Fibroblast of skin of back (primary cell): ENCODE measurements at places on chromosomes 4 and X.

DNA sequence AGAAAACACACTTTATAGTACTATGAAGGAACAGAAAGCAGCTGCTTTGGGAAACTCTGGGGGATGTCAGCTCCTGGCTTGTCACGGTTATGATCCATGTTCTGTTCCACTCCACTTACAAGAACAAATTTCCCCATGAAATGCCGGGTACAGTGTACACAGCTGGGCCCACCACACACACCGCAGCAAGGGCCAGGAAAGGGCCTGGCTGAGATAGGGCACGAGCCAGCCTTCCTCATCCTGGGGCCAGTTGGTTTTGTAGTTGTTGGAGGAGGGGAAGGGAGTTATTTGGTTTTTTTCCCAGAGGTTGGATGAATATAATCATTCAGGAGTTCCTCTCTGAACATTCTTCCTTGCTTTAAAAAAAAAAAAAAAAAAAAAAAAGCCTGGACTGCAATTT, 56.8 kb downstream of the SEPSECS start:
- DNase-seq: no peak

DNA sequence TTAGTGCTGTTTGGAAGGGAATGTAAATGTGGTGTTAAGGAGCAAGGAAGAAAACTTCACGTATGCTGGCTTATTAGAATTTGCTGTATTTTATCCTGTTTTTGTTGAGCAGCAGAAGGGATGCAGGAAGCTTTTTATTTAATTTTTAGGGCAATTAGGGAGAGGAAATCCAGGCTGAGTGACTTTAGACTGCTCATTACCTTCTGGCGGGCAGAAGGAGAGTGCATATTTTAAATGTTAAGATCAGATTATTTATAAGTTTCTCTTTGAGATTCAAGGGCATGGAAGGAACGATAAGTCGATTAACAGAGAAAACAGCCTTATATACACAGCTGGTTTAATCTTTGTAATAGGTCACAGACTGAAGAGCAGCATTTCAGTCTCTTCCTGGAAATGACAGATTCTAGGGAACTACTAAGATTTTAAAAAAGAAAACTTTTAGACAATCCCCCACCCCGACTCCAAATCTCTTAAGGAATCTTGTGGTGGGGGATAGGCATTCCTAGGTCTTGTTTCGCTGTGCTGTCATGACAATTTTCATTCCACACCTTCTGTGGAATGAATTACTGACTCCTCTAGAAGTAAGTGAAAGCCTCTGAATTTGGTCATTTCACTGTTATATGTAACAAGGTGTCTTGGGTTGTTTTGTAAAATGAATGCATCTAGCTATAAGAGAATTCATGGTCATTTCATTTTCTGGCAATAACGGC, 402.5 kb downstream of the RAPGEF2 start:
- DNase-seq: no peak

DNA sequence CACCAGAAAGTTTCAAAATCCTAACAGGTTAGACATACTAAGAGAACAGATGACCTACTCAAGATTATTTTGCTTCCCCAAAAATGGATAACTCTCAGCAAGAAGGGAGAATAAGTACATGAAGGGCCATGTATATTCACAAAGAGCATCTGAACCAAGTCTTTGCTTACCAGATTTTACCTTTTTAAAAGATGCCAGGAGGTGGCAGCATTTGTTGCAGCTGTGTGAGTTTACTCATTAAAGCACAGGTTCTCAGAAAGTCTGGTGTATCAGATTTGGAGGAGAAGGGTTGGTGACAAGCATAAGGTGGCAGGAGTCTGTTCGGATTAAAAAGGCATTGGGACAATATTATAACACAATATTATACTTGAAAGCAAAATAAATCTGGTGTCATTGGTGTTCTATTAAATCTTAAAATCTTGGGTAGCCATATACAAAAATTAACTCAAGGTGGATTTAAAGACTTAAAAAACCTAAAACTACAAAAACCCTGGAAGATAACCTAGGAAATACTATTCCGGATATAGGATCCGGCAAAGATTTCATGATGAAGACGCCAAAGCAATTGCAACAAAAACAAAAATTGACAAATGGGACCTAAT, 51.3 kb upstream of the NFKB1 start:
- peak; percentile 58 for DNase-seq

DNA sequence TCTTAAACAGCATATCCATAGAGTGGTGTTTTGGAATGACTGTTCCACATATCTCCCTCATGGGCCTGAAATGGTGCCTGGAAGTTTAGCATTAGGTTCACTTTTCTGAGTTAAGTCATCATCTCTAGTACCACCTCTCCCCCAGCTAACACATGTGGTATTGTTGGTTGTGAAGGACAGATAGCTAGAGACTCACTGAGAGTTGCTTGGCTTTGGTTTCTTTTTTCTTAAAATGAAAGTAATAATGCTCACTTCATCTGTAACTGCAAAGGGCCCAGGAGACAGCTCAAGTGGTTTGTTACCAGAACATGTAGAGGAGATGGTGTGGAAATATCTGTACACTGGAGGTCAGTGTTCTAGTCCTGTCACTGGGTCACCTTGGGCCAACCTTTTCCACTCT, 90.9 kb downstream of the EFNB1 start:
- no peak for DNase-seq

- DNase-seq: no peak
These were observed 600.9 kb downstream of the MID1IP1 start for GRCh38 chrX:39402158-39402557.

- DNase-seq: peak; percentile 8
These were observed 88.4 kb upstream of the SLC7A11 start for GRCh38 chr4:138330531-138330930.

DNA sequence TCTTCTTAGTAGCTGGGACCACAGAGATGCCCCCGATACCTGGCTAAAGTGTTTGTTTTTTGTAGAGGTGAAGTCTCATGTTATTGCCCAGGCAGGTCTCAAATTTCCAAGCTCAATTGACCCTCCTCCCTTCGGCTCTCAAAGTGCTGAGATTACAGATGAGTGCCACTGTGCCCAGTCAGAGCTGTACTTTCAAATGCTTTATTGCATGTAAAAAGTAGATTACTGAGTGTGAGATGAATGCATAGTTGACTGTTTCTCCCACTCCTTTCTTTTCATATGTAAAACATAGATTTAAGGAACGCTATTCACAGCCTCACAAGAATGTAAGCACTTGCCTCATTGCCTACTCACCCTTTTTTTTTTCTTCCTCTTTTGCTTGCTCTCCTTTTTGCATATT, 984.4 kb upstream of the PABPC4L start:
- DNase-seq: no peak

- no peak for DNase-seq
These were observed 152.2 kb downstream of the MGST2 start for GRCh38 chr4:139817657-139818452.

- DNase-seq: peak; percentile 78
These were observed at the start of gene MANBA for GRCh38 chr4:102760645-102761295. Gene MANBA (minus strand): TSS chr4:102760968. CDS start chr4:102760894, 74 bp downstream.

DNA sequence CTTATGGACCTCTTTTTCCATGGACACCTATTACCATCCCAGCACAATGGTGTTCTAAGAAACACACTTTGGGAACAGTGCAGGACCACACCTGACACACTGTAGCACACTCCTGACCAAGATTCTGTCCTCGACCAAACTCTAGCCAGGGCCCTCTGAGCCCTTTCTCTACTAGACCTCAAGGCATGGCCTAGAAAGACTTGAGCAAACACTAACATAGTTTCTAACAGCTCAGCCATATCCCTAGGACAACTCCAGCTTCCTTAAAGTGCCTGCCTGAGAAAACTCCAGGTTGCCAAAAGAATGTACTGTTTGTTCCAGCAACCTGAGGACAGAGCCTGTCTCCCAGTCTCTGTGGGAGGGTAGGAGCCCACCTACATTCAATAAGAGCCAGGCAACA, 48.3 kb downstream of the QDPR start:
- no peak for DNase-seq

- DNase-seq: peak; percentile 54
These were observed 47.6 kb upstream of the UXT start for GRCh38 chrX:47706575-47706974.

- DNase-seq: no peak
These were observed 5.1 kb upstream of the RAPGEF2 start for GRCh38 chr4:159097785-159098184.

GRCh38 chrX:13195340-13195739, 124.5 kb downstream of the ATXN3L start:
- DNase-seq: no peak

DNA sequence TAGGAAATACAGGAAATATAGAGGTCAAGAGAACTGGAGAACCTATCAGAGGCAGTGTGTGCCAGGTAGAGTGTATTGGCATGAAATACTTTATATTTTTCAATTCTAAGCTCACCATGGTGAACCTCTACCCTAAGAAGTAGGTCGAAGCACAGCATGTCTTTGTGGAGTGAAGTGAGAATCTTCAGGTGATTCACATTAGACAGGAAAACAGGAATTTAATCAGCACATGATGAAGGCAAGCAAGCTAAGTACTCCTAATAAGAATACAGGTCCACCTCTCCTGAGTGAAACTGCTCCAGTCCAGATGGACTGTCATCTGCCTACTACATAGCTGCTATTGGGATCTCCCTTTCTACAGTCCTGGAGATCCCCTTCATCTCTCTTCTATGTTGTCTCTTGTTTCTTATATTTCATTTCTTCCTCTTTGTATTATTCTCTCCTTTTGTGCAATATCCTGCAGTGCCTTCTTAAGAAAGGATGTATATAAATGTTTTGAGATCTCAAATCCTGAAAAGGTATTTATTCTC, 159.0 kb downstream of the LRBA start:
- no peak for DNase-seq

DNA sequence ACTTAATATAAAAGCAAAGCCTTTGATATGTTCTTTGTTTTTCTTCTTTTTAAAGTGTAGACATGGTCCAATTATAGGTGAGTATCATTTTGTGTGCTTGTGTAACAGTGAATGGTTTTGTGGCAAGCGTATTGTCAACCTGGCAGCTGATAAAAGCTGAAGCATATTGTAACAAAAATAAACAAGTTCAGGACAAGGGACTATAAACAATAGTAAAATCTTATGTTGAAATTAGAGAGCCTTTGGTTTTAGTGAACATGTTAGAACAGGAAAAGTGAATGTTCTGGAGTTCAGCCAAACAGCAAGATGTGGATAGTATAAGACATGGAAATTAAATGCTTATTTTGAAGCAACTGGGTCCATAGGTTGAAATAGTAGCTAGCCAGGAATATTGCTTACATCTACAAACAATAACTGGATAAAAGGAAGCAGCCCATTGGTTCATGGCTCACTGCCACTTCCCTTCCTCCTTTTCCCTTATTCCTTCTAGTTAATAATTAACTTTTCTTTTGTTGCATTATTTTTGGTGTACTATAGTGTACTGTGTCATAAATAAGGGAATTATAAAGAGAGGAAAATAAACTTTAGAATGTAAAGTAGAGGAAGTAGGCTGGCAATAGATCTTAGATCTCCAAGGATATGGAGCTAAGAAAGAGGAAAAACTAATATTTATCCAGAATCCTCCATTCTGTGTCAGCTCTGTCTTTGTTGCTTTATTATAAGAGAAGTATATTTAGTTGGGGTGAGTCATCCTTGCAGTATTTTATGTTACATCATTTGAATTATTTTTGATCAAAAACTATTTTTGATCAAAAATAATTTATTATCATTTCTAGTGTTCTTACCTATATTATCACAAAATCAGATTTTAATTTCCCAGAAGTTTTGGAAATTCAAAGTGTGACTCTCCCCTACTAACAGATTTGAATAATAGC, 65.6 kb downstream of the MRPL1 start:
- peak; percentile 28 for DNase-seq

DNA sequence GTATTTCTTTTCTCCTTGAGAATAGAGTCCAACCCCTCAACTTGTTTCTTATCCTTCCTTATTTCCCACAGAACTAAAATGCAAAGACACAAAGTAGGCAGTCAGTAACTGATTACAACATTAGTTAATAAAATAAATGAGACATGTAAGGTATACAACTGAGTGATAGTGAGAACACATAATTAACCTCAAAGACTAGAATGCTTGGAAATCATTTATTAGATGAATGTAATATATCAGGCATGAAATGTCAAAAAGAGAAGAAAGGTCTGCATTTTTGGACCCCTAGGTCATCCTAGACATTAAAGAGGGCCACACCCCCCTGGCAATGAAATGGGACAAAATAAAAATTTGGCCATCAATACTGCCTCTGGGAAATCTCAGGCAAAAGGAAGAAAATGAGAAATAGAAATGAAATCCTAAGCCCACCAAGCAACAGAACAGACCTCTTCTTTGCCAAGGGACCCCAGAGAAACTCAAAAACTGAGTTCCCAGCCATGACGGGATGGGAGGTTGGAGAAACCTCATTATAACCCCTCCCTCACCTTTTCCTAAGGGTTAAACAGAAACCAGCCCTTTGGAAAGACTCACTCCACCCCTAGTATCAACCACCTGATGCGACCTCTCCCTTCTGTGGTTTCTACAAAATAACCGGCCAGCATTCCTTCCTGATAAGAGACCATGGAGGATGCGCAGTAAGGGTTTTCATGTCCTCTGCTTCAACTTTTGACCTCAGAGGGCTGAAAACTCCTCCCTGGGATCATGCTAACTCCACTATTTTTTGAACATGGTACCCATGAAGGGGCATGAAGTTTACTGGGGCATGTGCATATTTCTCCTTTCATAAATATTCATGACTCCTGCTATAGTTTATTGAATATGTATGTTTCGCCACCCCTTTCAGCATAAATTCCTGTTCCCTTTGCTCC, 90.0 kb upstream of the EXOC1L start:
- no peak for DNase-seq

DNA sequence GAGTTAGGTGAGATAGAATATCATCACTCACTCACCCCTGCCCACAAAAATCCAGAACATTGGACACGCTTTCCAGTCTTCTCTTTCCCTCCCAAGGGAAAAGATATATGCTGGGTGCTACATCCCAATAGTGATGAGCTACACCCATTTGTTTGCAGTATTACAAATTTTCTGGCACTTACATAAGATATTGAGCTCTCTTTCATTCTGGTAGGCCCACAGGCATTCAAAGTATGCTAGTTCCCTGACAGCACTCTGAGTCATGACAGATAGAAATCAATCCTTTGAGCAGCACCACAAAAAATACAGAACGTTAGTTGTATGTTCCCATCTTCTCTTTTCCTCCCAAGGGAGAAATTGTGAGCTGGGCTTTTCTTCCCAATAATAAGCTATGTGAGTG, 477.6 kb upstream of the GRID2 start:
- peak; percentile 37 for DNase-seq

GRCh38 chrX:153491918-153492317, 2.9 kb upstream of the BGN start:
- no peak for DNase-seq

DNA sequence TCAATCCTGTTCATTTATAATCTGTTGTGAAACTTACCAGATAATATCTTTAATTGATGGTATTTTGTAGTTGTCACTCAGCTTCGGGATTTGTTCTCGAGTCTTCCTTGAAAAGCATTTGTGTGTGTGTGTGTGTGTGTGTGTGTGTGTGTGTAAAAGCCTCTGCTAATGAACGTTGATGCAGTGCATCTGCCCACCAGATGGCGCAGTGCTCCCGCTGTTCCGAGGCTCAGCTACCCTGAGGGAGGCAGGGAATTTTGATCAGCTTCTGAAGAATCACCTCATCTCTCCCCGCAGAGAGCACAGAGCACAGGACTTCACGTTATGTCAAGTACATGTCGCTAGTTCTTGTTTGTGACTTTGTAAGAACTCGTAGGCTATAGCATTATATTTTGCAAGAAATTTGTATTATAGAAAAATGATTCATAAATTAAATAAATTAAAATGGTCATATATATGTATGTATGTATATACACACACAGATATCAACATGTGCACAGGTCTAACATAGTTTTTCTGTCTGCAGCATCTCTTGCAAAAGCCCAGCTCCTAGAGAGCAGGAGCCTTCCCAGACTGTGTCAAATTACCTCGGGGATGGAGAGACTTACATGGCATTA, 316.7 kb upstream of the IGFBP7 start:
- DNase-seq: peak; percentile 75
